ENCODE measurements at places on chromosomes 12 and 14.

DNA sequence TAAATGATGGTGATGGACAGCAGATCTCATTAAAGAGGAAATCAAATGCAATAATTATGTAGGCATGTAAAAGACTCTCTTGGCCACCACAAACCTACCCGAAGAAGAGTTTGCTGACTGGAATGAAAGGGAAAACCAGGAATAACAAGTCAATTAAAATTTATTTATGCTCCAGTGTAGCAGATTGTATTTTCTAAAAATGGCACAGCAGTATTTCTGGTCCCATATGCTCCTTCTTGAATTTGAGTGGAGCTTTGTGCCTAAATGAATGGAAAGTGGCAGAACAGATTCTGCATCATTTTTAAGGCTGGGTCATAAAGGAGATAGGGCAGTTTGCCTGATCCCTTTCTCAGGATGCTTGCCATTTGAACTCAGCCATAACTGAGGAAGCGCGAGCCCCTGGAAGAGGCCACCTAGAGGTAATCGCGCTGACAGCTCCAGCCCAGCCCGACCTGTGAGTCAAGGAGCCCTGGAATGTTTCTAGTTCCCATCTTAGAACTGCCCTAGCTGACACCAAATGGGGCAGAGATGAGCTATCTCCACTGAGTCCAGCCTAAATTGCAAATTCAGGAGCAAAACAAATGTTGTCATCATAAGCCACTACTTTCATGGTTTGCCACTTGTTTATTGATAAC lies 229.2 kb upstream of the TMTC1 start:
- DNase-seq = peak; percentile 43

GRCh38 chr12:120965534-120966091 lies 12.7 kb upstream of the HNF1A start:
- DNase-seq = no peak

GRCh38 chr12:32824596-32824995 lies 68.9 kb upstream of the YARS2 start:
- DNase-seq = no peak

GRCh38 chr12:75236206-75236605 lies 26.6 kb upstream of the KCNC2 start:
- DNase-seq = no peak

DNA sequence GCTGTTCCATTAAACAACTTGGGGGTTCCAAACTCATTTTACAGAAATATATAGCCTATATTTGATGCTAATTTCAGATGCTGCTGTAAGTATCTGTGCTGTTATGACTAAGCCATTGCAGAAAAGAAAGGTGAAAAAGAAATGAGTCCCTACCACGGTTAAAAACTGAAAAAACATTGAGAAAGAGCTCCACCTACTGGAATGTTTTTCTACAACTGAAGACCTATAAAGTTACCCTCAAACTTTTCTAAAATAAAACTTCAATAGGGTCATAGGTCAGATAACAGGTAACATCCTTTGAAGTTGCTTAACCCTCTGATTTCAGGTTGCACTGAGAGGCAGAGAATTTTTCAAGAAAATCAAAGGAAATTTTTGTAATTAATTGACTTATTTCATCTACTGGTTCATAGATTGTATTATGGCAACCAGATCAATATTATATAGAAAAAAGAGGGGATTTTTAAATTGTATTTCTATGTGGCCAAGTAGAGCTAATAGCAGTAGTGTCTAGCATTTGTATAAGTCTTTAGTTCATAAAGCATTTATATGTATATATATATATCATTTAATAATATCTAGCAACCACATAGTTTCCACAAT lies 279.9 kb downstream of the RPS29 start:
- DNase-seq = no peak

GRCh38 chr14:31251028-31251958 lies 43.7 kb upstream of the HECTD1 start:
- no peak for DNase-seq

DNA sequence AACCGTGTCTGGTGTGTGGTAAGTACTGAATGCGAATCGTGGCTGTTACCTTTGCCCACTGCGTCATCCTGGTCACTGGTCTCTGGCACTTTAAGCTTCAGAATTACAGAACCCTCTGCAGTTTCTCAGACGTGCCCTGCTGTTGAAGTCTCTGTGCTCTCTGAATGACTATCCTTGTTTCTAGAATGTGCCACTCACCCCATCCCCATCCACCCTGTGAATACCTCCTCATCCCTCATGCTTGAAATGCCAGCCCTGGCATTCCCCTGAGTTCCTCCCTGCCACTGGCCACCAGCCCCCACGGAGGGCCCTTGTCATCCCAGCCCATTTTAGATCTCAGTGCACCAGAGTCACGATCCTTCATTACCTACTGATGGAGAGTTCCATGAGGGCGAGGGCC lies 21.3 kb downstream of the TPCN1 start:
- DNase-seq = no peak

Measured in DMS 273 treated with DMSO at 0.1 percent for 48 hours (cell line).